AG04450 (cell line): ENCODE measurements at places on chromosomes 6 and 20.

- DNase-seq: no peak
Observed at GRCh38 chr20:53439046-53439445, 154.6 kb downstream of the ZNF217 start.

DNA sequence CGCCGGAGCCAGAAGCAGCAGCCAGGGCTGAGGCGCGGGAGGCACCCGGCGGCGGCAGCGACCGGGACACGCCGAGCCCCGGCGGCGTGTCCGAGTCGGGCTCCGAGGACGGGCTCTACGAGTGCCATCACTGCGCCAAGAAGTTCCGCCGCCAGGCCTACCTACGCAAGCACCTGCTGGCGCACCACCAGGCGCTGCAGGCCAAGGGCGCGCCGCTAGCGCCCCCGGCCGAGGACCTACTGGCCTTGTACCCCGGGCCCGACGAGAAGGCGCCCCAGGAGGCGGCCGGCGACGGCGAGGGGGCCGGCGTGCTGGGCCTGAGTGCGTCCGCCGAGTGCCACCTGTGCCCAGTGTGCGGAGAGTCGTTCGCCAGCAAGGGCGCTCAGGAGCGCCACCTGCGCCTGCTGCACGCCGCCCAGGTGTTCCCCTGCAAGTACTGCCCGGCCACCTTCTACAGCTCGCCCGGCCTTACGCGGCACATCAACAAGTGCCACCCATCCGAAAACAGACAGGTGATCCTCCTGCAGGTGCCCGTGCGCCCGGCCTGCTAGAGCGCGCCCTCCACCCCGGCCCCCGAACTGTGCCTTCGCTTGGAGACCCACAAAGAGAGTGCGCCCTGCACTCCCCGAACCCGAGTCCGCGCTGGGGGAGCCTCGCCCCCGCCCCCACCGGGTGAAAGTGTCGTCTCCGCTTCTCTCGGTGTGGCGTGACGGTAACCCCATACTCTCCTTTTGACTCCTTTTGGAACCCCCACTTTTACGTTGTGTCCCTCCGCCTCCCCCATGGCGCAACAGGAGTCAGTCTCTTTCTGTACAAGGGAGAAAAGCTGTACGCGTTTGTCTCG lies 1.6 kb downstream of the INSM1 start:
- DNase-seq: no peak

- no peak for DNase-seq
Observed at GRCh38 chr6:144544266-144544830, 259.2 kb downstream of the UTRN start.

GRCh38 chr6:165944002-165944466 lies 223.6 kb downstream of the TBXT start:
- no peak for DNase-seq
